ENCODE measurements at places on chromosomes 2 and 18.

GRCh38 chr18:58970943-58971790 is 106.5 kb downstream of the ZNF532 start:
- DNase-seq: no peak

GRCh38 chr2:198628596-198628995 is 824.2 kb downstream of the PLCL1 start:
- no peak for DNase-seq

DNA sequence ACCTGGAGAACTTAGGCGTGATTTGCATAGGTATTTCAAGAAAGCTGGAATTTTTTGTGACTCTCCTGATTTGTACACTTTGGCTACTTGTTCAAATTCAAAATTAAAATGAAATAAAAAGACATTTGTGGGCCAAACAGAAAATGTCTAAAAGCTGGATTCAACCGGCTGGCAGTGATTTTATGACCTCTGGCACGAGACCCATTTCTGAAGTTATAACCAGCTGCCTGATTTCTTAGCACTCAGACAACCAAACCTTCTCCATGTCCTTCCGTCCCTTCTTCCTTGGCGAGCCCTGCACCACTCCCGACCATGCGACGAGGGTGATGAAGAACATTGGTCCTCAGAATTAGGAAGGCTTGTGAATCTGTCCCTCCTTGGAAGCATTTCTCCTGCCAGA is 19.7 kb downstream of the PKDCC start:
- no peak for DNase-seq

DNA sequence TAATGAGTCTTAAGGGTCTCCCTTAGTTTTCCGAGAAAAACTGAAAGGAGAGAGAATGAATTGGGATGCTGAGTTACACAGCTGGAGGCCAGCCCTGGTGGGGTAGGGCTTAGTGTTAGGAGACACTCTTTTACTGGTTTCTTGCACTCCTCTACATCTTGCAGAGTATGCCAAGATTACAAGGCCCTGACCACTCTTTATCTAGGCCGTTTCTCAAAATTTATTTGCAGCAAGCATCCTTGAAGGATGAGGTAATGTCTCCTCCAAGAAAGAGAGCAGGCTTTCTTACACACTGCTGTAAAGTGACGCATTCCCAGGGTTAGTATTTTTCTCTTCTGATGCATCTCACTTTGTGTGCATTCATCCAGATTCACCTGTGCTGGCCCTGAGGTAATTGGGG is 166.2 kb downstream of the TDRD15 start:
- DNase-seq: no peak

DNA sequence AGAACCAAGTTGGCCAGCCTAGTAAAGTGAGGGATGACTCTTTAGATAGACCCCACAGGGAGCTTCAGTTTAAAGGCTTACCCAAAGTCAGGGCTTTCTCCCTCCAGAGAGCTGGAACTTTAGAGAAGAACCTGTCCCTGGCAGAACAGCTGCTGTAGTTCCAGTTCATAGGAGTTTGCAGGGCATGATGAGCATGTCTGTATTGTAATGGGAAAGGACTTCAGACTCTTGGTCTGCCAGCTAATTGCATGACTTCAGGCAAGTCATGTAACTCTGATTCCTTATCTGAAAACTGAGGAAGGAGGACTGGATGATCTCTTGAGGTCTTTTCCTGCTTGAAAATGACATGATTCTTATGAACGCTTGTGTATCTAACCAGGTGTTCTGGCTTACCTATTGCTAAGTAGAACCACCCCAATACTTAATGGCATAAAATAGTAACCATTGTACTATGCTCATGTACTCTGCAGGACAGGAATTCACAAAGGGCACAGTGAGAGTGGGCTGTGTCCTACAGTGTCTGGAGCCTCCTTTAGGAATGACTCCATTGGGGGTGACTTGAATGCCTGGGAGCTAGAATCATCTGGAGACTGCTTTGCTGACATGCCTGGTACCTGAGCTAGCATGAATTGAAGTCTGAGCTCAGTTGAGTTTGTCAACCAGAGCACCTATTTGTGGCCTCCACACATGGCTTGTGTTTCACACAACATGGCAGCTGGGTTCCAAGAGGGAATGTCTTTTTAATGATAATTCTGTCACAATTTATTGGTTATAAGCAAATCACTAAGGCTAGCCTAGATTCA is 18.9 kb downstream of the SP5 start:
- no peak for DNase-seq

- no peak for DNase-seq
Observed at GRCh38 chr2:239834143-239834542, 191.0 kb downstream of the NDUFA10 start.
